Stimulated activated CD4-positive, alpha-beta T cell treated with anti-CD3 and anti-CD28 coated beads, Interleukin-15, amount 100 ng/mL, for 48 hours (primary cell): ENCODE measurements at places on chromosomes 4 and X.

DNA sequence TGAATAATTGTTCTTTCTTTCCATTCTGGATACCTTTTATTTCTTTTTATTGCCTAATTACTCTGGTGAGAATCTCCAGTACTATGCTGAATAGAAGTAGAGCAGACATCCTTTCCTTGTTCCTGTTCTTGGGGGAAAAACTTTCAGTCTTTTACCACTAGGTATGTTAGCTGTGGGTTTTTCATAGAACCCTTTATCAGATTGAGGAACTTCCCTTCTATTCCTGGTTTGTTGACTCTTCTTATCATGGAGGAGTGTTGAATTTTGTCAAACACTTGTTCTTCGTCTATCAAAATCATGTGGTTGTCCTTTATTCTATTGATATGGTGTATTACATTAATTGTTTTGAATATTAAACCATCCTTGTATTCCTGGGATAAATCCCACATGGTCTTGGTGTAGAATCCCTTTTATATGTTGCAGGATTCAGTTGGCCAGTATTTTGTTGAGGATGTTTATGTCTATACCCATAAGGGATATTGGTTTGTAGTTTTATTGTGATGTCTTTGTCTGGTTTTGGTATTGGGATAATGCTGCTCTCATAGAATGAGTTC lies 23.6 kb downstream of the SH3BP2 start:
- DNase-seq, result no peak

DNA sequence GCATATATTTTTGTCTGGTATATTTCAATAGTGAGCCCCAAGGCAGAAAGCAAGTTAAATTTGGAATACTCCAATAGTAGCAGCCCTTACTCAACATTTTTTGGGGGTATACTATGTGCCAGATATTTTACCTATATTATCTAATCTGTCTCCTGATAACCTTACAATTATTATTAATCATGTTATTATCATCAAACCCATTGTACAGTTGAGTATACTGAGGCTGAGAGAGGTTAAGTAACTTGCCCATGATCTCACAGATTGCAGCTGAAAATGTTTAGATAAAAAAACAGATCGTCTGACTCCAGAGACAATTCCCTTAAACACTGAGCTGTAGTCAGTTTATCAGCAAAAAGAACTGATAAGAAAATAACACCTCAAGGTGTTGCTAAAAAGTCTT lies 6.5 kb upstream of the RBBP7 start:
- no peak for DNase-seq

DNA sequence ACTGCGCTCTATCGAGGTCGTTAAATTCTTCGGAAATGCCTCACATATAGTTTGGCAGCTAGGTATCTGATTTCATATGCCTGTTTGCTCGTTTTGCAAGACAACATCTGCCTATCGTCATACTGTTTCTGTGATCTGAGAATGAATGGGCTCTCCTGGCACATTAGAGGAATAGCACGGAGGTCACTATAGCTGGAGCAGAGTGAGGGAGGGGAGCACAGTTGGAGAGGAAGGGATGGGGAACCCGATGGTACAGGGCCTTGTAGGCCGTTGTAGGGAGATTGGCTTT lies 552 bp downstream of the IKBKG start:
- no peak for DNase-seq

- peak; percentile 34 for DNase-seq
These were observed 169.0 kb upstream of the BCOR start for GRCh38 chrX:40266490-40267333.

DNA sequence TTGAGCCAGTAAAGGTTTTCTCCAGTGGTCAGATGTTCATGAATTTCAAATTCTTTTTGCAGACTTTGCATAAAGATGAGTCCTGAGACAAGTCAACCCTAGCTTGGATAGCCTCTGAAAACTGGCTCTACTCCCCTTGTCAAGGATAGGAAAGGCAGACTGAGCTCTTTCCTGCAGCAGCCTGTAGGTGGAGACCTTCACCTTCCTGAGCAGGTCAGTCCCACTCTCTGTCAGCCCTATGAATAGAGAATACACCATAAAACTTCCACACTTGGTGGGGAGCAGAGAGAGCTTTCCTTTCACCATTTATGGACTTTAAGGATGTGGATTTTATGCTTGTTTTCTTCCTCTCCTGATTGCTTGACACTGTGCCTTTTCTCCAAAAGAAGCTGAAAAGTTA lies 41.9 kb downstream of the PCDH19 start:
- no peak for DNase-seq

- DNase-seq, result no peak
These were observed 67.9 kb downstream of the NHS start for GRCh38 chrX:17442898-17443297.

DNA sequence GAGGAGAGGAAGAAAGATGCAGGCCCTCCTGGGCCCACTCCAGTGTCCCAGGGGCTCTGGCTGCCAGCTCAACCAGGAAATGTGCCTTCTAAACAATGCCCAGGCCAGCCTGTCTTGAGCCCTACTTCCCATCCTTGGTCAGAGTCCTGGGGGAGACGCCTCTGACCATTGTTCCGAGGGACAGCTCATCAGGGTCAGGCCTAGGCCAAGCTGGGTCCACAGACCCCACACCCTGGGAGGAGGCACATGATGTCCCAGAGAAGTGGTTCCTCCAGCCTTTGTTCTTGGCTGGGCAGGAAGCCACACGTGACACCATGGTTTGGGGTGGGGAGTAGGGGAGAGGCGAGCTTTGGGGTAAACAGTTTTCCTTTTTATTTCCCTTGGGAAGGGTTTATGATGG lies 102.5 kb downstream of the EFNB1 start:
- no peak for DNase-seq

DNA sequence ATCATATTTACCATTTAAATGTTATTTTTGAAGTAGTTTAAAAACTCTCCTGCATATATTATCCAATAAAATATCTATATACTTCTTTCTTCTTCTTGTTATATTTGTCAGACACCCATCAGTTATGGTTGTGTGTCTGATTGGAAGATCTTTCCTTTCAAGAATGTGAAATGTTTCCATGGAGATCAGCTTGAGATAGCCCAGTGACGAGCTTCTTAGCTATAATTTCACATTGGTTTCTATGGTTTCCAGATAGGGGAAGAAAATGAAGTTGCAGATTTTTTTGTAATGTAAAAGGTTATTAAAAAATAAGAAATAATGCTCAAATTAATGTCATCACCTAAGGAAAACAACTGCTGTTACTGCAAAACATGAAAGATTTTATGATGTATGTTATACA lies 189.0 kb downstream of the COX7B2 start:
- DNase-seq, result no peak

DNA sequence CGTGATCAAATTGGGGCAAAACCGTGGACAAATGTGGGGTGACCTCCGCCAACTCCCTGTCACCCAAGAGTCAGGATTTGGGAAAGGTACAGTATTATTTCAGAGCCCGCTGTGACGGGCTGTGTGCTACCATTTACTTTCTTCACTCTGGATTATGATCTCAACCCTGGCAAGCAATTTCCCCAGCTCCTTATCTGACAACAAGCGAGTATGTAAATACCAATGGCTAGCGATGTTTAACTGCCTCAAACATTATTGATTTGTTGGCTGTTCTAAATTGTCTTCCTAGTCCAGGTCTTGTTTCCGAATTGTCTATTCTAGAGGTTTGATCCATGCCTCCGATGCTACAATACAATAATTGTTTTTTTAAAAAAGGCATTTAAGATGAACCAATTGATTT lies 17.7 kb upstream of the PITX2 start:
- DNase-seq, result no peak

DNA sequence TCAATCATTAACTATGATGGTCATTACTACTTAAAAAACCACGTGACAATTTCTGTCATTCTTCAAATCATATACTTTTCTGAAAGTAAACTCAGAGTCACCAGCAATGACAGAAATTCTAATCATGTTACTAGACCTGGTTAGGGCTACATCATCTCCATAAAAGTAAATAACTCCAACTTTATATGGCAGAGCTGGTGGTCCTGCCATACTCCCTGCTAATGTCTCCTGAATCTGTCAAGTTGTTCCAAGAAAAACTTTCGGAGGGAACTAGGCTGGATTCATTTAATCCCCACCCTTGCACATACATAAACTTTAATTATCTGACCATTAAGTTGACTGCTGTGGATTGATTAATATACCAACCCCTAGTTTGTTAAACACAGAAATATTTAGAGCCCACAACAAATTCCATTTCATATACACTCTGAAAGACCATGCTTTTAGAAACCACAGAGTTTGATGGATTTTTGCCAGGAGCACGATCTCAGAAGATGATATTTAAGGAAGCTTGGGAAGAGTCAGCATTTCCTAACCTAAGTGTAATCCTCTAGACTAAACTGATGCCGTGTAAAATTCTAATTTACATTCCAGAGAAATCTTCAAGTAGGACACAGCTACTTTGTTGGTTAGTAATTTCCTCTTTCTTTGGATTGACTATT lies 577.0 kb downstream of the FAT4 start:
- no peak for DNase-seq

DNA sequence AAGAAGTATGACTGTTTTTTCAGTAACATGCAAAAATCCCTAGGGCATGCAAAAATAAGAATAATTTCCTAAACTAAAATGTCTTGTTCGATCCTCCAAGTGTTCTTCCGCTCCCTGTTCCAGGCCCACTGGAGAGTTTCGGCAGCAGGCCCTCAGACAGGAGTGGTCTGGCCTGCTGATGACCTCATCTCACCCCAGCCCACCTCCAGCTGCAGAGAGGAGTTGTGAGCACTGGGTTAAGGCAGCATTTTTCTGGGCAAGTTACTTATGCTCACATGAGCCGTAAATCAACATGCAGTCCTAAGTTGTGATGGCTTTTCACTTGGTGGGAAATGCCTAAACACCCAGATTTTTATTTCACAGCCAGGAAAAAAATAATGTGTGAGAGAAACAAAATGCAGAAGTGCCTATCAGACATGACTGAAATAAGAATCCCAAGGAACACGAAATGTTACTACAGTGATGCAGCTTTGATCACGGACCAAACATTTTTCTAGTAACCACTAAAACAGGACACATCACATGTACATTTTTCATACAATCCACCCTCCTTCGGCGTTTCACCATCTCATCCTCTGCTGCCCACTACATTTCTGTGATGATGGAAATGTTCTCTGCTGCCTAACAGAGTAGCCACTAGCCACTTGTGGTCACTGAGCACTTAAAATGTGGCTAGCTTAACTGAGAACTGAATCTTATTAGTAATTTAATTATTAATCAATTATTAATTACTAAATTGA lies 153.3 kb upstream of the TBL1X start:
- DNase-seq, result no peak
